ENCODE measurements at places on chromosomes 1 and 21.

DNA sequence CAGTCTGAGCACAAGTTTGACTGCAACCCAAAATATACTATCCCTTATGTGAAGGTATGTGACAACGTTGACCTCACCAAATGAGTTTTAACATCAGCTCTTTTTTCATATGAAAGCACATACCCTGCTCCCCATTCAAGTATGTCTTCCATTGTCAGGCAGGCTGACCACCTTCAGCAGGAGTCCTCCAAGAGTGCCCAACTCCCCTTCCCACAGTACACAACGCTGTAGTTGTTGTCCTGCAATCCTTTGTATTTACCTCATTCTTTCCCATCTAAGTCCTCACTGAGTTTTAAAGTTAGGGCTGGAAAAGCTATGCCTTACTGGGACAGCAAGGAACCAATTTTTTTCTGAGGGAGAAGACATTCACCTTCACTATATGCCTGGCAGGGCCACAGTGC is 14.7 kb downstream of the SFPQ start:
- DNase-seq, result no peak

DNA sequence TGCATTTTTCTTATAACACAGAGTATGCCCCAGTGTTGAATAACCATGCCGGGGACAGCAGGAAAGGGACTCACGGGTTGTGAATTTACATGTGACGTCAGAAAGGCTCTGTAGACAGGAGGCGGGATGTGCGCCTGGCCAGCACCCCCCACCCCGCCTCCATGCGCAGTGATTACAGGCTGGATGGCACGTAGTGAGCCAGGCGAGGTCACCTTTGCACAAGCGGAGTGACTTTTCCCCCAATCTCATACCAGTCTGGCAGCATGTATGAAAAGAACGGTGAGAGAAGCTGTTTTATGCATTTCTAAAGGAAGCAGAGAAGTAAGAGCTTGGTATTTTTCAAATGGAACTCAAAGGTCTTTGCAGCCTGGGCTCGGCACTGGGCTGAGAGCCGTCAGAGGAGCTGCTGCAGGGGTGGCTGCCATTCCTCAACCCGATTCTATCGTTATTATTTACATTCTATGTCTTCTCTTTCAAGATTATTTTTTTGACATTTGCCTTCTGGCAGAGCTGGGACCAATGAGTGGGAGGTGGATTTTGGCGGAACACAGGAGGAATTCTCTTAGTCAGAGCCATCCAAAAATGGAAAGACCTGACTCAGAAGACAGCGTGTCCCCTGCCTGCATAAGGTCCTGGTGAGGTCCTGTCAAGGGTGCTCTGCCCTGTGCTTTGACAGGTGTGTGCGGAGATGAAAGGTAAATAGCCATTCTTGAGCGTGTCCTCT is 115.6 kb upstream of the SLC45A1 start:
- no peak for DNase-seq

- DNase-seq, result no peak
Measured at GRCh38 chr1:152014943-152015342, 21.3 kb upstream of the S100A10 start.

DNA sequence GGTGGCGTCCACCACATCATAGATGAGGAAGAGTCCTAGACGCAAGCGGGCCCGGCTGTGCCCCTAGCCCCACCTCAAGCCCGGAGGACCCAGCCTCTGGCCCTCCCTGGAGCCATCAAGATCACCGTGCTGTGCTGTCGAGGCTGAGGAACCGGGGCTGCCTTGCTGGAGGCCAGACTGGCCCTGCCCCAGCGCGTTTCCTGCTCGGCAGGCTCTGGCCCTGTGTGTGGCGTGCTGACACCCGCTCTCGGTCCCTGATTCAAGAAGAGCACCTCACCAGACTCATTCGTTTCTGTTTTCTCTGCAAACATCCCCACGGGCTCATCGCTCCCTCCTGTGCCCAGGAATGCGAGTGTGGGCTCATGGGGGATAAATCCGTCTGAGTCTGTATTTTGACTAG is 51.1 kb downstream of the GLIS1 start:
- no peak for DNase-seq

GRCh38 chr1:154546264-154547063 is 12.0 kb downstream of the UBE2Q1 start:
- DNase-seq, result peak; percentile 44

- DNase-seq, result no peak
Measured at GRCh38 chr1:186763107-186763506, 65.6 kb upstream of the PLA2G4A start.

DNA sequence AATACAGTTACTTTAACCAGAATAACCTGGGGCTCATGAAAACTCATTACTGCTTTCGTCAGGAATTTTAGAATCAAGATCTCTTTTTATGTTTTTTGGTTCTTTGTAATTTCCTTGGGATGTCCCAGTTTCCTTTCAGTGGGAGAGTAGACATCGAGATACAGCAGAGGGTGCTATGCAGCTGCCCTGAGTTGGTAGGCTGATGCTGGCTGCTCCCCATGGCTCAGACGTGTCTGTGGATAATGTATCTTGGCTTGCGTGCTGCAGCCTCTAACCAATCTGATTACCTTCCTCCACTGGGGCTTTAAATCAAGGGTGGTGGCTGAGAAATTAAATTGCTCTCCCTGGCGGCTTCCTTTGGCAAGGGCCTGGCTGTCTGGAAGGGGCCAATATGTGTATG is 253.7 kb downstream of the CACNA1E start:
- no peak for DNase-seq

- no peak for DNase-seq
Measured at GRCh38 chr1:198729195-198729863, 90.5 kb downstream of the PTPRC start.

DNA sequence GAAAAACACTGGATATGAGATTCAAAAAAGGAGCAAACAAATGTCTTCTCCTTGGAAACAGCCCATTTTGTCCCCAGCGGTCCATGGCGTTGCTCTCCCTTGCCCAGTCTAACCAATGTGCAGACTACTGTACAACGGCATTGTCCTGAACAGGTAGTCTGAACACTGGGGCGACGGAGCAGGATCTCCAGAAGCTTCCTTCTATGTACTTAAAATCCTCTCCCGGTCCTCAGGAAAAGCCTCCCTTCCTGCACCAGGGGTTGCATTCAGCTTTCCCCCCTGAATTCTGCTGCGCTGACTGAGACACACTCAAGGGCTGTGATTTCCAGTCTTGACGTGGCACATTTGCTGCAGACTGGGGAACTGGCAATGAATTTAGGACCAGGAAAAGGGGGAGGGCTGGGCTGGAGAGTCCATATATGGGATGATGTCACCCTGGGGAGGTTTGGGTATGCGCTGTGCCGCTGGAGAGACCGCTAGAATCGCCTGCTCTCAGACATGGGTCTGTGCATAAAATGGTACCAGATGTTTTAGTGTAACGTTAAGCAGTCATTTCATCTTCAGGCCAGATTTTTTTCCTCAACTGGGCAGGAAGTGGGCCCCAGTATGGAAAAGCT is 275.9 kb upstream of the C1orf105 start:
- no peak for DNase-seq

- DNase-seq, result no peak
Measured at GRCh38 chr1:215256936-215257679, 174.6 kb downstream of the KCNK2 start.

GRCh38 chr1:155254714-155255242 is 505 bp downstream of the ENTREP3 start:
- no peak for DNase-seq

GRCh38 chr1:174352883-174353608 is 94.7 kb upstream of the GPR52 start:
- no peak for DNase-seq

- no peak for DNase-seq
Measured at GRCh38 chr1:212218911-212219310, 66.3 kb upstream of the PPP2R5A start.

- DNase-seq, result no peak
Measured at GRCh38 chr1:161214369-161214768, 726 bp upstream of the FCER1G start.

- peak; percentile 89 for DNase-seq
Measured at GRCh38 chr1:205227584-205228013, at the start of gene TMCC2. Gene TMCC2 (plus strand): TSS chr1:205227946. CDS start chr1:205228565, 619 bp downstream.

DNA sequence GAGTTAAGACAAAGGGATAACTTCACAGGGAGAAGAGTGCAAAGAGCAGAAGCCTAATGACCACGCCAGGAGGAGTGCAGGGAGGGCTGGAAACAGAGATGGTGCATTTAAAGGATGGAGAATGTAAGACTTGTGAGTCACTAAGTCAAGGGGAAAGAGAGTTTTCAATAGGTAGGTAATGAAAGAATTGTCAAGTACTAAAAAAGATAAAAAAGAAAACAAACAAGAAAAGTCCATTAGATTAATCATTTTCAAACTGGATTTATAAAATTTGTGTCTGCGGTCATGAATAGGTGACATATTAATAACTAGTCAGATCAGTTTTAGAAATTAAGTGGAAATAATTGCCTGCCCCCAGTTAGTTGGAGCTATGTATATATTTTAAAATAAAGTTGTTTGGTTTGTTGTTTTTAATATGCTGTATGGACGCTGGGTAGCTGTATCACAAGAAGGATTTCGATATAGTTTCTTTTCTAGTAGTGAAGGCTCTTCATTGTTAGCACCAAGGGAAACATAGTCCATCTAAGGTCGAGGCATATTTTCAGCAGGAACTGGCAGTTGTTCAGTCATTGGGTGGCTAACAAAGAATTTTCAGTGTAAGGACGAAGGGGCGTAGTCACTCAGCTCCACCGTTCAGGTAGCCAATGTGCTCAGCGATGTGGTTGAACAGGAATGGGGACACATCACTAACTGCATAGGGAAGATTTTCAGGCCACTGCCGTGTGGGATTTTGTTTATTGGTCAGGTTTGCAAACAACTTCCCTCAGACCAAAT is 203.0 kb downstream of the TGFB2 start:
- no peak for DNase-seq

- peak; percentile 14 for DNase-seq
Measured at GRCh38 chr1:220432408-220432807, 95.5 kb upstream of the MARK1 start.

DNA sequence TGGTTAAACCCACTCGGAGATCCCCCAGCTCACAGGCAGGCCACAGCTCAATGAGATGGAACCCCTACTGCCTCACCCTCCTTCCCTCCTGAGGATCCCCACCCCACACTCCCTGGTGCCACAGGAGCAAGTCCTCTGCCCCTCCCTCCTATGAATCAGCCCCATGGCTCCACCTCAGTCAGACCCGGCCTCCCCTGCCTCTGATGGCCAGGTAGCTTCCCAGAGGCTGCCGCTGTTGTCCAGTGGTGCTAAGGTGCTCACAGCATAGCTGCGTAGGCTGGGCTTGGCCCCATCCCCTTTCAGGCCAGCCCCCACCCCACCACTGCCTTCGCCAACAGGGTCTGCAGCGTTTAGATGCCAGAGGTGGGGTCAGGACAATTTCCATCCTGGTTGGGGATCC is 98.5 kb upstream of the IGSF21 start:
- no peak for DNase-seq

- DNase-seq, result peak; percentile 71
Measured at GRCh38 chr1:6497215-6497866, 5.9 kb upstream of the PLEKHG5 start.

DNA sequence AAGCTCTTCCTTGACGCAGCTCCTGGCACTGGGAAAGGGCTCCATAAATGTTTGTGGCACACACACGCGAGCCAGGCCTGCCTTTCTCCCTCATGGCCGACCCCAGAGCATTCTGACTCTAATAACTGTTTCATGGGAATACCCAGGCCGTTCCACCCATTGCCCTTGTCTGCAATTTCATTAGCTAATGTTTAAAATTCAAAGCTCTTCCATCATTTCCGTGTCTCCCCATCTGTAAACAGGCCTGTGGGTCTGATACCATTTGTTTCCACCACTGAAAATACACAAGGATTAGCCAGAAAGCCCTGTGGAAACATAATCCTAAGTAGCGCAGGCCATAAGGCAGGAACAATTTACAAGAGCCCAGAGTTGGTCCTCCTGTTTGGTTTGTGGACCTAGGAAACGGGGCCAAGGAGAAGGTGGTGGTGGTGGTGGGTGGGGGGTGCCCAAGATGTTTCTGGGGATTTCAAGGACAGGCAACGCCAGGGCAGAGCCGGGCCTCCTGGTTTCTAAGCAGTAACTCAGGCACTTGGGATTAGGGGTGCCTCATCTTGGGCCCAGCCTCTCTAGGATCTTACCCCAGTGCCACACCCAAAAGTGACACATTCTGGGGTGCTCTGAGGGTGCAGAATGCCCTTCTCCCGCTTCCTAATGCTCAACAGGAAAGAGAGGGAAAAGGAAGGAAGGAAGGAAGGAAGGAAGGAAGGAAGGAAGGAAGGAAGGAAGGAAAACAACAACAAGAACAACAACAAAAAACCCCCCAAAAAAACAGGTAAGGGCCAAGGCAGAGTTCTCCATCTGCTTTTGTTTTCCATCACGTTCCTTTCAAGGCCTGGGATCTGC is 79.4 kb downstream of the SSBP3 start:
- no peak for DNase-seq

DNA sequence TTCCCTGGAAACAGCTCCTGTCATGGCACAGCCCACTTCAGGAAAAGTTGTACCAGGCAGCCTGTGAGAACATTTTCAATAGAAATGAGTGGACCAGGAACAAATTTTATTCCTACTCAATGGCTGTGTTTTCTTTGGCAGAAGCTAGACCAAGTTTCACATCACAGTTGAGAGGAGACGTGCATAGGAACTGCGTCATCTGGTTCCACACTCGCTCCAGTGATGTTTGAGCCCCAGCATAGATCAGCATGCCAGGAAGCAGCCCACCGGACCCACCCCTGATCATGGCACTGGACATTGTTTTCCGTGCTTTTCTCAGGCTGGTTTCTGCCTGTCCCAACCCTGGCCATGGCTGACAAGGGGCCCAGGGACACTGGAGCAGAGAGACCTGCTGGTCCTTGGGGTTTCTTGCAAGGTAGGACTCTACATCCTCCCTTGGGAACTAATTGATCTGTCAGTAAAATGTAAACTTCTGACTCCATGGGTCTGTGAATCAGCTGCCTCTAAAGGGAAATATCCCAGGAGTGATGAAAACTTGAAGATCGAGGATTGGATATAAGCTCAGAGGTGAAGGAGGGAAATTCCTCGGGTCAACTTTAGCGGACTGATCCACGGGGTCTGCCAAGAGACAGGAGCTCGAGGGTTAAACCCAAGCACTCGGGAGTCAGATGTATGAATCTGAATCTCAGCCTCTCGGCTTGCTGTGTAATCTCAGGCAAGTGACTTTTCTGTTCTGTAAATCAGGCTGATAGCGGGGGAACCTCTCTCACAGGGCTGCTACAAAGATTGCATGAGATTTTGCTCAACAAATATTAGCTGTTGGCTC is 35.7 kb downstream of the NEK2 start:
- DNase-seq, result no peak

All from LoVo (cell line).